ENCODE measurements at places on chromosomes 13 and 19.

DNA sequence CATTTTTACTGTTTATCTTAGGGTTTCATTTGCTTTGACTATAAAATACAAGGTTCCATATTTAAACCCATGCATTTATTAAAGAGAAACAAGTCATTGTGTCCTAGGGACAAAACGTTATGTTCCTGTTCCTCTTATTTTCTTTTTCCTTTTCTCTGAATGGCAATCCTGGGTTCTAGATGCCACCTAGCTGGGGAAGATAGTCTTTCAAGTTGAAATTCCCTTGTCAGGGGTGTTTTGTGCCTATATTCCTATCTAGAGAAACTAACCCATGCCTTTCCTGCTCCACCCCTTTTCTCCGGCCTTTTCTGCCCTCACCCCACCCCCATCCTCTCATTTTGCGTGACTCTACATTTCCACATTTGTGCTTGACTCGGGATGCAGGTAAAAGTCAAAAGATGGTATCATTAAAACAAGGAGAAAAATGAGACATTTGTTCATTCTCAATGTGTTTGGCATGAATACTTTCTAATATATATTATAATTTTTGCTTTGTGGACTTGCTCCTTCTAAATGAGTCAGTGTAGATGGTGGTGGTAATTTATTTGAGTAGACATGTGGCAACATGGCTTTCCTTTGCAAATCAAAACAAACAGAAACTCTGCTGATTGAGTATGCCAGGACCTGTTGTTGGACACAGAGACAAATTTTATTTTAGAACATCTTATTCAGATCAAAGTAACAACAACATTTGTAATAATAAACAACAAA is 26.8 kb upstream of the STARD13 start:
- no peak for DNase-seq

DNA sequence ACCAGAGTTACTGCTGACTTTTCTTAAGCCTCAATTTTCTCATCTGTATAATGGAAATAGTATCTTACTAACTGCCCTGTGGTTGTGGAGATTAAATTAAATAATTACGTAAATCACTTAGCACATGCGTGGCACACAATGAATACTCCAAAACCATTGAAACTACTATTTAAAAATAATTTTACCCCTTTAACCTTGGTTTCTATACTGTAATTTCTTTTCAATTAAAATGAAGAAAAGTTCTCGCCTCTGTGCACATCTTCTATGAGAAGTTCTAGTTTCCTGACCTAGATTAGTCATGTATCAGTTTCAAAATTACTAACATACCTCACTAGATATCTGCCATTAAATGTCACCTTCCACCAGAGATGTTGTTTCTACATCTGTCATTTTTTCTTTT is 5.7 kb downstream of the SLITRK1 start:
- DNase-seq: no peak

- no peak for DNase-seq
Observed at GRCh38 chr13:24921003-24921402, 157.0 kb downstream of the RNF17 start.

DNA sequence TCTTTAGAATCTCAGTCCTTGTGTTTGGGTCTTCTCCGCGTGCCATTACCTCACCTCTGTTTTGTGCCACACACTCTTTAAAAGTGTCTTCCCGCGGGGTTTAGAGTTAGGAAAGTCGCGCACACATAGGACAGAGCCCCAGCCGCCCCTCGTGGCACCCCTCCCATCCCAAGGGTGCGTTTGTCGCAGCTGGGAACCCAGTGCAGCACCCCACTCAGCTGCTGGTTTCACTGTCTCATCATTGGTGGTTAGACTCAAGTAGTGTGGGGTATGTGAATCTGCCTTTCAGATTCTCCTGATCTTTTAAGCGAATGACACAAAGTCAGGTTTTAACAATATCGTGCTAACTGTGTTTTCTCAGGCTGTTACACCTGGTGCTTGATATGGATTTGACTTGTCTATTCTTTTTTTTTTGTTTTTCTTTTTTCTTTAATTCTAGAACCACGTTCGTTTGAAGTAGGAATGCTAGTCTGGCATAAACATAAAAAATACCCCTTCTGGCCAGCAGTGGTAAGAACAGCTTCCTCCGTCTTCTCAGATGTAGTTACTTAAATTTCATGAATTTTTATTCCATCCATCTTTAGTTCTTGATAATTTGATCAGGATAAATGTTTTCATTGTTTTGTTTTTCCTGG is 19.5 kb upstream of the NDUFS7 start:
- no peak for DNase-seq

DNA sequence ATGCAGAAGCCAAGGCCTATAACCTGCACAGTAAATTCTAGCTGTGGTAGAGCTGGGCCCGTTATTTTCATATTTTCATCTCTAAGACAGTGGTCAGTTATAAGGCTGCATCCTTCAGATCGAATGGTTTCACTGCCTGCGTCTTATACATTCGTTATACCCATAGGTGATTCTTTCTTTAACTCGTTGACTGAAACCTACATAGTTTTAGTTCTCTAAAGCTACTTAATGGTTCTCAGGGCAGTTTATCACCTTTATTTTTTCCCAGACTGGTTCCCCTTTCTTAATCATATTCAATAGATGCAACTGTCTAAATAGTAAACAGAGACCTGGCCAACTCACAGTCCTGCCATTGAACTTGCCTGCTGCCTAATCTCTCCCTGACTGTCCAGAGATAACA is 615.3 kb upstream of the SLITRK1 start:
- DNase-seq: no peak

GRCh38 chr19:900043-900301 is 6.7 kb downstream of the RNU6-9 start:
- no peak for DNase-seq

- no peak for DNase-seq
Observed at GRCh38 chr13:46554951-46555350, 2.0 kb downstream of the LRCH1 start.

- DNase-seq: no peak
Observed at GRCh38 chr13:80359778-80360452, 19.0 kb upstream of the SPRY2 start.

GRCh38 chr13:60134376-60134775 is 29.4 kb downstream of the DIAPH3 start:
- DNase-seq: no peak

DNA sequence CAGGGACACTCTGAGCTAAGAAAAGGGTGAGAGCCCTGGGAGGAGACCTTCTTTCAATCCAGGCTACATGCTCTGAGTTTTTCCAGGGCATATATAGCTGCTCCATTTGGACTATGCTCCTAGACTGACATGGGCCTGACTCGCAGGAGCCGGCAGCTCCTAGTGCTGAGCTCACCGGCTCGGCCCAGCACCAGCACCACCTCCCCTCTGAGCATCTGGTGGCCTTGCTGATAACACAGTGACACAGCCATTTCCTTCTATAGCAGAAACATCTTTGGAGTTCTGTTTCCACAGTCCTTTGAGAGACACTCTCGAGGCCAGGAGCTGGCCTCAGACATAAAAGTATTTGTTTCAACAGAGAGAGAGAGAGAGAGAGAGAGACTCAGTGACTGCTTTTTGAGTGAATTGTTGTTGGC is 184.9 kb downstream of the TM9SF2 start:
- no peak for DNase-seq

- DNase-seq: no peak
Observed at GRCh38 chr19:16895467-16896145, 6.8 kb downstream of the F2RL3 start.

DNA sequence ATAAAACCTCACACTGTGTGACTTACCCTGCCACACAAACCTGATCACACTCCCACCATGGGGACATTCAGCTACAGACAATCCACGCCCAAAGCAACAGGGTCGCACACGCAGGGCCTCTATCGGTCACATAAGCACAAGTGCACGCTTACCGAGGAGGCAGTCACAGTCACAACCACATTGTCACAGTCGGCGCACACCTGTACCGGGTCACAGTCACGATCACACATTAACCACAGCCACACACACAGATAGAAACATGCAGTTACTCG is 579 bp downstream of the ZNF566 start:
- no peak for DNase-seq

- no peak for DNase-seq
Observed at GRCh38 chr19:11375143-11375948, 880 bp downstream of the SWSAP1 start.

DNA sequence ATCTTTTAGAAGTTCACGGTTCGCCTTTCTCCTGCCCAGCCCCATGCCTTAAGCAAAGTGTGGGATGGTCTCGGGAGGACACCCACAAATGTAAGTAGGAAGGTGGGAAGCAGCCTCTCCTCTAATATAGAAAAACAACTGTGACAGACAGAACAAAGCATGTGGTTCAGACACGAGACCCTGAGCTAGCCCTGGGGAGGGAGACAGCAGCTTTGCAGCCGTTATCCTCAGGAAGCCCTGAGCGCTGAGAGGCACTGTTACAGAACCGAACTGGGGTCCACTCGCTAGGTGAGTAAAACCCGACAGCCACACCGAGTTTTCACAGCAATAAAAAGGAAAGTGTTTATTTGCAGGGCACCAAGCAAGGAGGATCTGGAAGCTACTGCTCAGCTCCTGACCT is 210.6 kb downstream of the UQCRFS1 start:
- no peak for DNase-seq

DNA sequence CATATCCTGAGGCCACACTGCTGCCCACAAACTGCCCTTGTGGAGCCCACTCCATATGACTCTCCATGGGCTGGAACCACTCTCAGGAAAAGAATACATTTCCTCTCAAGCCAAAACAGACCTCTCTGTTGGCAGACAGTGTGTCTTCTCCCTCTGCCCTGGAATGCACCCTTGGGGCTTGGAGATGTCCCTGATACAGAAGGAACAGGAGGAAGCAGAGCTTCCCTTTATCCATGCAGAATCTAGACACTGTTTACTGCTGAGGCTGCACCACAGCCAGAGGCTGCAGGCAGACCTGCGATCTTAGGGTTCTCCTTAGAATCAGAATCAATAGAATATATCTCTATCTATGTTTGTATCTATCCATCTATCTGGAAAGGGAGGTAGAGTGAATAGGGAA is 26.8 kb upstream of the CYP4F8 start:
- DNase-seq: no peak

- no peak for DNase-seq
Observed at GRCh38 chr13:60924856-60925255, 490.8 kb downstream of the PCDH20 start.

GRCh38 chr19:40235238-40236025 is 8.9 kb upstream of the CCNP start:
- DNase-seq: no peak

- no peak for DNase-seq
Observed at GRCh38 chr13:86881390-86881789, 789.8 kb upstream of the SLITRK5 start.

GRCh38 chr19:13705928-13706447 is 58.3 kb upstream of the MRI1 start:
- no peak for DNase-seq

GRCh38 chr19:19145684-19146608 is 7.7 kb upstream of the TMEM161A start:
- DNase-seq: no peak

- no peak for DNase-seq
Observed at GRCh38 chr19:30089086-30089665, 147.1 kb downstream of the URI1 start.

Measured in HS-5 (cell line).